ENCODE measurements at places on chromosomes 2 and 18. TPM values are rescaled to one million over a fixed set of nuclear protein-coding genes. Genes with fewer than 3 reads are reported as not detected.

Gene LAMA3
- total RNA-seq, result 45.0 TPM

Gene LIMS3
- total RNA-seq, result 0.81 TPM

Gene TRABD2A
- total RNA-seq, result 0.49 TPM

Gene SMAD2
- 47.9 TPM for total RNA-seq

Gene TFCP2L1
- total RNA-seq, result 0.33 TPM

Gene TSPYL6
- not detected for total RNA-seq

Gene MROH2A
- total RNA-seq, result not detected
